ENCODE measurements at places on chromosomes 3 and 15. TPM values are rescaled to one million over a fixed set of nuclear protein-coding genes. Genes with fewer than 3 reads are reported as not detected.

DNA sequence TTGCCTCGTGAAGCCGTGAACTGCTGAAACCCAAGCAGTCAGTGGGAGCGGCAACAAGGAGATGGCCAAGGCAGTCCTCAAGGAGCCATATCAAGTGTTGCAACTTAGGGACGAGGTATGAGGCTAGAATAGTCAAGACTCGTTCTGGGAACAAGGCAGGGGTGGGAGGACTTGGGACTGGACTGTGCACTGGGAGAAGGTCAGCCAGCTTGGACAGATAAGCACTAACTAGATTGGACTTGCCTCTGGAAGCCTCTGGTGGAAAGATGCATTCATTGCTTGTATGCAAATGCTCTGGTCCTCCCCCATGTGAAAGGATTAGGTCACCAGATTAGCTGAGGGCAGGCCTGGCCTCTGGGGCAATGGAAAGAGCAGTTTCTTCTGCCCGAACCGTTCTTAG lies 123.3 kb upstream of the CTNNB1 start:
- no peak for DNase-seq
- no peaks in the 10 kb centered on the region for H3K36me3 ChIP-seq
- H3K4me1 ChIP-seq = no peaks in the 10 kb centered on the region
- no peak overlapping the region for H3K4me3 ChIP-seq
- no peak overlapping the region for H3K27ac ChIP-seq

The HGD gene
- not detected for total RNA-seq

The CHST2 gene
- total RNA-seq = 11.3 TPM

DNA sequence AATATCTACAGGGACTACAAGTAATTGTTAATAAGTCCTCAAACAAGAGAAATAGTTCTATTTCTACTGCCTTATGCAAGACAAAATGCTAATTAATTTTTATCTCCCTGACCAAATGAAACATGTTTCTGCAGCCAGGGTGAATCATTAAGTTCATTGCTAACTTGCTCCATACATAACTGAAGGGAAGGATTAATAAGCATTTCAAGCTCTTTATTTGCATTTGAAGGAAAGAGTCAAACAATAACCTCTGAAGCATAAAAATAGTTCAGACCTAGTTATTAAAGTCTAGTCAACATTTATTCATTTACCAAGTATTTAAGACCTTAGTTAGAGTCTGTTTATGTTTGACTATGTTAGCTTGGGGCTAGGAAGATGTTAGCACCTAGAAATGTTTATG lies 120.0 kb downstream of the ATP1B3 start:
- DNase-seq = no peak
- H3K27ac ChIP-seq = no peak overlapping the region
- no peaks in the 10 kb centered on the region for H3K36me3 ChIP-seq
- no peak overlapping the region for H3K4me3 ChIP-seq

- no peak overlapping the region for H3K4me3 ChIP-seq
- peaks cover 41% of the 10 kb centered on the region for H3K4me1 ChIP-seq
- H3K27ac ChIP-seq = peak overlapping the region; percentile 72
- H3K36me3 ChIP-seq = peaks cover 15% of the 10 kb centered on the region
- no peaks in the 10 kb centered on the region for H3K27me3 ChIP-seq
Observed at GRCh38 chr3:112351036-112351435, 18.1 kb downstream of the CD200 start.

The SNURF gene
- 17.7 TPM for total RNA-seq

The CLRN1 gene
- total RNA-seq = not detected

GRCh38 chr3:136938334-136938733 lies 19.4 kb upstream of the IL20RB start:
- no peaks in the 10 kb centered on the region for H3K27me3 ChIP-seq
- H3K4me3 ChIP-seq = no peak overlapping the region
- H3K36me3 ChIP-seq = no peaks in the 10 kb centered on the region
- H3K4me1 ChIP-seq = no peaks in the 10 kb centered on the region
- DNase-seq = no peak

DNA sequence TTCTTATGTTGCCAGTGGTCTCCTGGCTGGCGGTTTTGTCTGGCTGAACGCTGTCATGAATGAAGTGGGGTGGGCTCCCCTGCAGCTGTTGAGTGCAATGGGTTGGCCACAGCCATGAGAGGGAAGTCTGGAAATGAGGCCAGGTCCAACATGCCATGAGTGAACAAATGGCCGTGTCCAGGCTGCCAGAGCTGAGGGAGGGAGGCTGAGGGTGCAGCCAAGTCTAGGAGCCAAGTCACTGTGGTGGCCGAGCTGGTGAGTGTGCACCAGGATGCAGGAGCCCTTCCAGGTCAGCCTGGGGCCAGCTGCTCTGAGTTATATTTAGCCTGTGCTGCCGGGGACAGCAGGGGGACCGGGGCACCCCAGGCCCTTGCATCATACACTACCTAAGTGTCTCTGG lies 24.7 kb upstream of the PRR23E start:
- no peak overlapping the region for H3K27ac ChIP-seq
- no peak overlapping the region for H3K4me3 ChIP-seq
- no peaks in the 10 kb centered on the region for H3K27me3 ChIP-seq
- no peaks in the 10 kb centered on the region for H3K36me3 ChIP-seq
- peaks cover 21% of the 10 kb centered on the region for H3K4me1 ChIP-seq

DNA sequence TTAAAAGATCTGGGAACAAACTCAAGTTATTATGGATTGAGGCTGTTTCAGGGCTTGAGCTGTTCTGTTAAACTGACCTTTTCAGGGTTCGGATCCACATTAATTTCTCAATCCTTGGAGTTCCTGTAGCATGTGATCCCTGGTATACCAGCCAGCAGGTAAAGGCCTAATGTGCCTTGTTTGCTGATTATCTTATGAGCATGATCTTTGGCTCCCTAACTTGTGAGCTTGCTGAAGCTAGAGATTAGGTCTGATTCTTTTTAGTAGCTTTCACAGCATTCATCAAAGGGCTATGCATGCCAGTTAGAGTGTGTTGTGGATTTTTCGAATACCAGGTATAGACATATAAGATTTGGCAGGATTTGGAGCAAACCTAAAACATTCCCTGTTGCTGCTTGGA lies 10.3 kb downstream of the CORO2B start:
- peak overlapping the region; percentile 62 for H3K27ac ChIP-seq
- peaks cover 51% of the 10 kb centered on the region for H3K4me1 ChIP-seq
- no peaks in the 10 kb centered on the region for H3K27me3 ChIP-seq
- no peak overlapping the region for H3K4me3 ChIP-seq

GRCh38 chr15:67794832-67795574 lies 30.3 kb upstream of the SKOR1 start:
- no peak for DNase-seq
- H3K36me3 ChIP-seq = no peaks in the 10 kb centered on the region
- no peak overlapping the region for H3K4me3 ChIP-seq

DNA sequence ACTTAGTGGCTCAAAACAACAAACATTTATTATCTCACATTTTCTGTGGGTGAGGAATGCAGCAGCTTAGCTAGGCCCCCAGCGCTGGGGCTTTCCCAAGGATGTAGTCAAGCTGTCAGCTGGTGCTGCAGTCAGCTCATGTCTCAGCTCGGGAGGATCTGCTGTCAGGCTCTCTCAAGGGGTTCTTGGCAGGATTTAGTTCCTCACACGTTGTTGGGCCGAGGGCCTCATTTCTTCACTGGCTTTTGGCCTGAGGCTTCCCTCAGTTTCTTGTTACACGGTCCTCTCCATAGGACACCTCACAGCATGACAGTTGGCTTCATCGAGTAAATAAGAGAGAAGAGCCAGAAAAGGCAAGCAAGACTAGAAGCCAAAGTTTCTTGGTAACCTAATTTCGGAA lies 13.7 kb upstream of the U2SURP start:
- no peaks in the 10 kb centered on the region for H3K36me3 ChIP-seq
- H3K4me1 ChIP-seq = no peaks in the 10 kb centered on the region
- H3K27me3 ChIP-seq = no peaks in the 10 kb centered on the region
- H3K27ac ChIP-seq = no peak overlapping the region
- no peak for DNase-seq
- H3K4me3 ChIP-seq = no peak overlapping the region

DNA sequence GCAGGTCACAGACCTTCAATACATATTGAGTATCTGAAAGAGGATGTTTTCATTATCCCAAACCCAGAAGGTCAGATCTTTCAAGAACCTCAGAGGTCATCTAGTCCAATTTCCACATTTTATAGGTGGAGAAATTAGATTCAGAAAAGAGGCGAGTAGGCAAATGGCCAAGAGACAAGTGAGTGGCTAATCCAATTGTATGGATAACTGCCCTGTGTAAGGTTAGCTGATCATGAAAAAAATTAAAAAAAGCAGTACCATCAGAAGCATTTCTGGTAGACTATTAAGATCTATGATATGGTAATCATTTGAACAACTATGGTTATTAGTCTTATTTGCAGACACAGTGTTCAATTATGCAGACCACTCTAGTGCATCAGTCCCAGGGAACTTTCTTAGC lies 660.7 kb upstream of the CFAP20DC start:
- no peak overlapping the region for H3K4me3 ChIP-seq
- H3K36me3 ChIP-seq = no peaks in the 10 kb centered on the region
- no peaks in the 10 kb centered on the region for H3K27me3 ChIP-seq
- DNase-seq = no peak
- H3K4me1 ChIP-seq = no peaks in the 10 kb centered on the region
- H3K27ac ChIP-seq = no peak overlapping the region

The CCDC33 gene
- total RNA-seq = not detected

DNA sequence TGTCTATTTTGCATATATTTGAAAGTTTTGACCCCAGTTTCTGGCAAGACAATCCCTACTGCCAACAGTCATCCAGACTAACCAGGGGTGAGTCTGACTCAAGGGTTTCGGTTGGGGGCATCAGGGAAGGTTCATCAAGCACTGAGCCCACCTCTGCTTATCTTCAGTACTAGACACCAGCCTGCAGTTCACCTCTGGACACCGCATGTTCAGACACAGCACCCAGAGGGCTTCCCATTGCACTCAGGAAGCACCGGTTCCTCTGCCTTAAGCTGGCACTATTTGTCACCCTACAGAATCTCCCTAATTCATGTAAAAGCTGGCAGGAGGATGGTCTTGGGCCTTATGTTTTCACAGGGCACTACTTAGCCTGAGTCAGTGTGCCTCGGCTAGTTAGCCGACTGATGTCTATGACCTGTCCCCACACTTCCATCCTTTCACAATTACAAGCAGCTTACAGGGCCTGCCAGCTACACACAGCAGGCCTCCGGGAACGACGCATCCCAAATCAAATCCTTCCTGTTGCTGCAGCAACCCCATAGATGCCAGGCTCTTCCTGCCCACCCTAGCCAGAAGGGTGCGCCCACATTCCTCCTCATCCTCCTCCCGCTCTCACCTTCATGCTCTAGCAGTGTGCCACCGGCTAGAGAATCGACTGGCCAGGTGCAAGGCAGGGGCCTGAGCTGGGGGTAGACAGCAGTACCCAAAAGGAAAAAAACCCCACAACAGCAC lies 52.5 kb downstream of the SH3BP5 start:
- H3K4me3 ChIP-seq = no peak overlapping the region
- H3K27ac ChIP-seq = no peak overlapping the region
- H3K4me1 ChIP-seq = no peaks in the 10 kb centered on the region

GRCh38 chr3:122908251-122908650 lies 113.4 kb downstream of the SLC49A4 start:
- H3K27me3 ChIP-seq = no peaks in the 10 kb centered on the region
- no peaks in the 10 kb centered on the region for H3K36me3 ChIP-seq
- no peaks in the 10 kb centered on the region for H3K4me1 ChIP-seq
- H3K27ac ChIP-seq = no peak overlapping the region
- H3K4me3 ChIP-seq = no peak overlapping the region
- DNase-seq = no peak

- DNase-seq = no peak
- no peaks in the 10 kb centered on the region for H3K4me1 ChIP-seq
- H3K27ac ChIP-seq = no peak overlapping the region
- no peaks in the 10 kb centered on the region for H3K27me3 ChIP-seq
- H3K4me3 ChIP-seq = no peak overlapping the region
Observed at GRCh38 chr3:81299481-81299880, 462.0 kb downstream of the GBE1 start.

The ARGFX gene
- total RNA-seq = not detected

GRCh38 chr15:70258369-70259027 lies 160.8 kb upstream of the TLE3 start:
- no peaks in the 10 kb centered on the region for H3K27me3 ChIP-seq
- DNase-seq = no peak
- no peaks in the 10 kb centered on the region for H3K36me3 ChIP-seq
- no peak overlapping the region for H3K27ac ChIP-seq
- peak overlapping the region; percentile 29 for H3K4me3 ChIP-seq

The RPL14 gene
- total RNA-seq = 291 TPM

GRCh38 chr3:119175872-119176756 lies 2.7 kb downstream of the UPK1B start:
- no peak overlapping the region for H3K27ac ChIP-seq
- H3K36me3 ChIP-seq = no peaks in the 10 kb centered on the region
- H3K4me1 ChIP-seq = no peaks in the 10 kb centered on the region
- H3K4me3 ChIP-seq = no peak overlapping the region

DNA sequence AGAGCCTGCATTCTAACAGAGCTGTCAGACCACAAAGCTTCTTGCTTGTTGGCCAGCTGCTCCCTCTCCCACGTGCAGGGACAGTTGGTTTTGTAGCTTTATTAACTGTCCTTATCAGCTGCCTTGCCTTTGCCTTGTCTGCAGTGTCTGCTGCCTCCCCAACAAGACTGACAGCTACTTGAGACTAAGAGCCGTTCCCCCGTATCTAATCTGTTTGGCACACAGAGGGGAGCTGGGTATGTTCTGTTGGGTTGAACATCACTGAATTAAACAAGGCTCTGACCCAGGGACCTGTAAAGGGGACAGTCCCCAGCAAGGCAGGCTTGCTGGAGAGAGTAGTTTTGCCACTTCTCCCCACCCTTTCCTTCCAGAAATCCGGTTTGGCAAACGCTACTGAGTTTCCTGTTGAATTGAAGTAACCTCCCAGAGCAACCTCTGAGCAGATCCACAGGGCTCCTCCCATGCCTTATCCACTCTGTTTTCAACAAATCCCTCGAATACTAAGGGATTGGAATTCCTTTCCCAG lies 116.1 kb downstream of the ANP32A start:
- H3K27me3 ChIP-seq = no peaks in the 10 kb centered on the region
- H3K36me3 ChIP-seq = no peaks in the 10 kb centered on the region
- no peak overlapping the region for H3K27ac ChIP-seq
- DNase-seq = no peak

DNA sequence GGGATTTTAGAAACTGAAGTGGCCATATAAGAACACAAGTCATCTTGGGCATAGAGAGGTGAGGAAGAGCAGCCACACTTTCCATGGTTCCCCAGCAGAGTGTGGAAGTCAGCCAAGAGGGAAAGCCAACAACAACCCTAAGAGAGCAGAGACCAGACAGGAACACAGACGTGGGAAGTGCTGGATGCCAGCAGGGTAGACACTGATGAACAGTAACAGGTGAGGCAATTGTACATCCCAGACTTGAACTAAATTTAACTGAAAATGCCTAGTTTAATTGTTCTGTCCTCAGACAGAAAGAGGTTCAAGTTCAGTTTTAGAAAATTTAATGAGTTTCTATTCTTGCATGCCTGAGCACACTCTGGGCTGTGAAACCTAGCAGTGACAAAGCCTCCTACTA lies 212.1 kb downstream of the ATP8B4 start:
- no peaks in the 10 kb centered on the region for H3K36me3 ChIP-seq
- DNase-seq = no peak
- peaks cover 31% of the 10 kb centered on the region for H3K4me1 ChIP-seq

- no peak overlapping the region for H3K4me3 ChIP-seq
- H3K36me3 ChIP-seq = no peaks in the 10 kb centered on the region
- H3K27me3 ChIP-seq = no peaks in the 10 kb centered on the region
- no peak for DNase-seq
- H3K4me1 ChIP-seq = no peaks in the 10 kb centered on the region
- no peak overlapping the region for H3K27ac ChIP-seq
Observed at GRCh38 chr3:23726811-23727548, 78.8 kb upstream of the UBE2E1 start.

The UNC45A gene
- 54.0 TPM for total RNA-seq
